ENCODE measurements at places on chromosomes 12 and 14.

DNA sequence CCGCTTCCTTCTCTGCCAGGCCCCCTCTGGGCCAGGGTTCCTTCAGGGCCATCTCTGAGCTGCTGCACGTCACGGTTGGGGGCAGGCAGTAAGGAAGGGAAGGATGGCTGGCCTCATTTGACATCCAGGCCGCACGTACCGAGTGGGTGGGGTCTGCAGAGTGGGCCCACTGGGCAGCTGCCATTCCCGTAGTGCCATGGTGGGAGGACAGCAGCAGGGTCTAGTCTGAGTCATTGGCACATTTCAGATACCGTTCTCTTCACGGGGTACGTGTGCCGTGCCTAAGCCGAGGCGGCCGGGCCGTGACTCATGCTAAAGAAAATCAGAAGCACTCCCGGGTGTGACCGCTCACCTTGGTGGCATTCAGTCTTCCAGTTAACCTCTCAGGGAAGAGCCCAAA, 43.9 kb downstream of the IL31 start:
- no peak for DNase-seq

GRCh38 chr12:51972849-51973273, 21.4 kb downstream of the ACVR1B start:
- no peak for DNase-seq

DNA sequence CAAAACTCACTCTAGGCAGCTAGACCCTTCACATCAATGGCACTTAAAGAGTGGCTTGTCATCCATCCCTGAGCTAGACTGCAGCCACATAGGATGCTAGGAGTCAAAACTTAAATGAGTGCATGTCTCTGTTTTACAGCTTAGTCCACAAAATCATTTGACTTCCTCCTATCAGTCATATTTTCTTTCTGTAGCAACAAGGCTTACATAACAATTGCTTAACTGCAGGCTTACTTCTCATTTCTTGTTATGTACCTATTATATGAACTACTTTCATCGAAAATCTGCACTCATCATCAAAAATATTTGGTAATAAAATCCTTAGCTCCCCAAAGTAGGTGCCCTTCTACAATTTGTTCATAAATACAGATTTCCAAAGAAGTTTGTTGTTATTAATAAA, 30.1 kb downstream of the CLEC1A start:
- DNase-seq: no peak

DNA sequence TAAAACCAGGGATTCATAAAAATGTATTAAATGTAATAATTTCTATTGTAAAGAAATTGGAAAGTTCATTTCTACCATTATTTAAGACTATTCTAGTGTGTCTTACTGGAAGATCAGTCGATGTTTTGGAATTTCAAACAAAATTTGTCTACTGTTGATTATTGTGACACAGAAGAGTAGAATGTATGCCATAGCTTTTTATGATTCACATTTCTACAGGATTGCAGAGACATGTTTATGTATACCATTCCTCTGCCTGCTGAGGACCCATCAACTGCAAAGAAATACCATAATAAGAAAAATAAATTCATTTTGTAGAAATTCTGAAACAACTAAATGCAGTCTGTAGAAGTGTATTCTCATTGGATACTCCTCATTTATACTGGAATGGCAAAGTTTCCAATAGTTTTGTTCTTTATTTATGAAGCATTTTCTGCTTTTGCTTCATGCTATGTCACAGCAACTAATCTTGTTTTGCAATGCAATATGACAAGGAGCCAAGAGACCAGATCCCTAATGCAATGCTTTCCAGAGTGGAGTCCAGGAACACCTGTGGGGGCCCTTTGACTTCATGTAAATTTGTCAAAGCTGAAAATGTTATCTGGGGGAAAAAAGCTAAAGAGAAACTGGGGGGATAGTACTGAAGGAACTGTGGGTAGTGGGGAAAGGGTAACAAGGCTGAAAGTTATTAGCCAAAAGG, 172.9 kb upstream of the LRIG3 start:
- DNase-seq: peak; percentile 15

DNA sequence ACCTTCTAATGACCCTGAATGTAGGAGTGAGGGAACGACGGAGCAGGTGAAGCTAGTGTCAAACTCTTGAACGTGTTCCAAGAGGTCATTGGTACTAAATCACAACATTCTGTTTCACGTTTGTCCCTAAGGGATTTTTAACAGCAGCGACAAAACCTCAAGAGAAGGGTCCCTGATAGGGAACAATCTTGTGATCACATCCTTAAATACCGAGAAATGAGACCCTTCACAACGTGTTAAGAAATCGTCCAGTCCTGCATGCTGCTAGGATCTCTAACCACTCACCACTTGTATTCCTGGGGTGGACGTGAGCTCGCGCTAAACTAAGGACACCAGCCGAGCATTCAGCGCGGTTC, 134.1 kb upstream of the KRAS start:
- DNase-seq: no peak

All from HFFc6 (cell line).